ENCODE measurements at places on chromosomes 13 and 19.

GRCh38 chr13:59680429-59681024 lies 483.2 kb downstream of the DIAPH3 start:
- DNase-seq = no peak

- DNase-seq = no peak
Measured at GRCh38 chr19:5193192-5193591, 147.4 kb downstream of the PTPRS start.

DNA sequence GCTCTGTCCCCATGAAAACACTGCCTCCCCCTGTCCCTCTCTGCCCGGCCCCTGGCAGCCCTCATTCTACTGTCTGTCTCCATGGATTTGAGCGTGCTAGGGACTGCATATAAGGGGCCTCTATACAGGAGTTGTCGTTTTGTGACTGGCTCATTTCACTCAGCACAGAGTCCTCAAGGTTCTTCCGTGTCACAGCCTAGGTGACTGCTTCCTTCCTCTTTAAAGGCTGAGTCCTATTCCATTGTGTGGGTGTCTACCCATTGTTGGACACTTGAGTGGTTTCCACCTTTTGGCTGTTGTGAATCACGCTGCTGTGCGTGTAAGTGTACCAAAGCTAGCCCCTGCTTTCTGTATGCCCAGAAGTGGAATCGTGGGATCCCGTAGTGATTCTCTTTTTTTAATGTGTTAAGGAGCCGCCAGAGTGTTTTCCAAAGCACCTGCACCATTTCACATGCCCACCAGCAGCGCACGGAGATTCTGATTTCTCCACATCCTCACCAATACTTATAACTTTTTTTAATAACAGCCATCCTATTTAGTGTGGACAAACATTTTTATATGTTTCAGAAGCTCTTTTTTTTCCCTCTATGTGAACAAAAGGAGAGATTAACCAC lies 116.7 kb downstream of the COL4A2 start:
- DNase-seq = no peak

GRCh38 chr19:42247640-42248199 lies 5.3 kb upstream of the GSK3A start:
- DNase-seq = no peak

DNA sequence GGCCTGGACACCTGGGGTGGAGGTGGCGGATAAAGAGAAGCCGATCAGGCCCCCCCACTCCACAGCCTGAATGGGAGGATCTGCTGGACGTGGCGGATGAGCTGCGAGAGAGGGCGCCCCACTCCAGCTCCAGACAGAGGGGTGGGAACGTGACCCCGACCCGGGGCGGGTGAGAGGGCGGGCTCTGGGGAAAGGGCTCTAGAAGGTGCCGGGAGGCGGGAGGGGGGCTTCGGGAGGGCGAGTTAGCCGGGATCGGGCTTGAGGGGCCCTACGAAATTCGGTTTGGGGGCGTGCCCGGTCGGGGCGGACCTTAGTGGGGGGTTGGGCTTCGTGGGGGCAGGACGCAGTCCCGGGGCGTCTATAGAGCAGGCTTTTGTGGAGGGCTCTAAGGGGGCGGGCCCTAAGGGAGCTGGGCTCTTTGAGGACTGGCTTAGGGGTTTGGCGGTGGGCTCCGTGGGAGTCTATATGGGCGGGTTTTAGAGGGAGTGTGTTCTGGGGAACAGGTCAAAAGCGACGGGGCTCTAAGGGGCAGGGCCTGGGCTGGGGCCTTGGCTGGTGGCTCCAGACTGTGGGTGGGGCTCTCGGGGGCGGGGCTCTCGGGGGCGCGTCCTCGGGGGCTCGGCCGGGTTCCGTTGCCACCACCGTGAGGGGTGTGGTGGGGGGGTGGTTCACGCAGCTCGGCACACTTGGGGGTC lies 4.1 kb upstream of the NANOS3 start:
- no peak for DNase-seq

GRCh38 chr19:14089412-14089661 lies 1.2 kb downstream of the SAMD1 start:
- no peak for DNase-seq

GRCh38 chr19:45254044-45254531 lies 3.0 kb downstream of the MARK4 start:
- DNase-seq = no peak

DNA sequence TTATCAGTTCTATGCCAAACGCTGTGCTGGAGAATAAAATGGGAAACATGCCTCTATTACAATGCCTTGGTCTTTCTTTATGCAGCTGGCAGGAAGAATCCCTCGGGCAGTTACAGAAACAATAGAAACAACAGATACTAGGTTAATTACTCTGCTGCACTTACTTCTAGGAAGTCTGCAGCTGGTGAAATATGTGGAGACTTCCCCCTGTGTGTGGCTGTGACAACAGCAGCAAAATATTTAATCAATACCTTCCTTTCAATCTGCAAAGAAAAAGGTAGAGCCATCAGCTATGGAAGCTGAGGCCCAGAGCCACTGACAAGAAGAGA lies 9.9 kb downstream of the STOML3 start:
- DNase-seq = no peak

DNA sequence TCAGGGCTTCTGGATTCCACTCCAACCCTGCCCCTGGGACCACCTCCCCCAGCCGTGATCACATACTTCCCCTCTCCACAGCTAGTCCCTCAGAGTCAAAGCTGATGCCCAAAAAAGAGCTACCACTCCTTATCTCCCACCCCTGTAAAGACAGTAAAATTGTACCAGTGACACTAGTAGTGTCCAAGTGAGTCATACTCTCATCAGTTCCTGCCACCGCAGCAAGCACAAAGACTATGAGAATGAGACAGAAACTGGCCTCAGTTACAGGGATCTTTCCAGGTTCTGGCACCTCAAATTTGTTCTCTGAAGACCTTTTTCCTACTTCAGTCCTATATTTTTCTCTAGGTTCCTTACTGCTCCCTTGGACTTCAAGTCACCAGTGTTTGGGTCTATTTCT lies 144.2 kb downstream of the SPRY2 start:
- DNase-seq = no peak

GRCh38 chr13:36789061-36789460 lies 30.0 kb upstream of the RFXAP start:
- no peak for DNase-seq

- DNase-seq = no peak
Measured at GRCh38 chr13:110162053-110162452, 144.9 kb downstream of the COL4A1 start.
